ENCODE measurements at places on chromosomes 2 and 18.

GRCh38 chr2:102826904-102827303 is 65.1 kb downstream of the TMEM182 start:
- DNase-seq, result peak; percentile 41

- DNase-seq, result no peak
Measured at GRCh38 chr2:37894601-37895000, 30.5 kb upstream of the RMDN2 start.

- DNase-seq, result peak; percentile 78
Measured at GRCh38 chr2:97645112-97645694, 659 bp upstream of the COX5B start.

- DNase-seq, result no peak
Measured at GRCh38 chr18:8283891-8284585, 325.2 kb upstream of the RAB12 start.

GRCh38 chr18:66687635-66688034 is 83.7 kb upstream of the CDH19 start:
- no peak for DNase-seq

DNA sequence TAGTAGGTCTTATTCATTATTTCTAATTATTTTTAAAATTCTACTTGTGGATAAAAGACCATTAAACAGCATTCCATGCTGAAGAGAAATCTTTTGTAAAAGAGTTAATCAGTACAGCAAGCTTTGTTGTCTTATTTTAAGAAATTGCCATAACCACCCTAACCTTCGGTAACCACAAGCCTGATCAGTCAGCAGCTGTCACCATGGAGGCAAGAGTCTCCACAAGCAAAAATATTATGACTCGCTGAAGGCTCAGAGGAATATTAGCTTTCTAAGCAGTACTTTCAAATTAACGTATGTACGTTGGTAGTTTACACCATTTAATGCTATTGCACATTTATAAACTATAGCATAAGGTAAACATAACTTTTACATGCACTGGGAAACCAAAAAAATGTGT is 650.5 kb upstream of the LINC00305 start:
- DNase-seq, result no peak

- DNase-seq, result no peak
Measured at GRCh38 chr2:239264492-239264837, 136.4 kb downstream of the HDAC4 start.

- no peak for DNase-seq
Measured at GRCh38 chr2:117952701-117953100, 61.2 kb downstream of the CCDC93 start.

GRCh38 chr2:188884046-188884445 is 90.1 kb upstream of the COL3A1 start:
- DNase-seq, result no peak

- DNase-seq, result peak; percentile 11
Measured at GRCh38 chr2:62071126-62071598, 124.8 kb upstream of the B3GNT2 start.

- no peak for DNase-seq
Measured at GRCh38 chr2:150076281-150076680, 411.2 kb downstream of the RND3 start.

- no peak for DNase-seq
Measured at GRCh38 chr2:119304847-119305246, 61.8 kb downstream of the C2orf76 start.

DNA sequence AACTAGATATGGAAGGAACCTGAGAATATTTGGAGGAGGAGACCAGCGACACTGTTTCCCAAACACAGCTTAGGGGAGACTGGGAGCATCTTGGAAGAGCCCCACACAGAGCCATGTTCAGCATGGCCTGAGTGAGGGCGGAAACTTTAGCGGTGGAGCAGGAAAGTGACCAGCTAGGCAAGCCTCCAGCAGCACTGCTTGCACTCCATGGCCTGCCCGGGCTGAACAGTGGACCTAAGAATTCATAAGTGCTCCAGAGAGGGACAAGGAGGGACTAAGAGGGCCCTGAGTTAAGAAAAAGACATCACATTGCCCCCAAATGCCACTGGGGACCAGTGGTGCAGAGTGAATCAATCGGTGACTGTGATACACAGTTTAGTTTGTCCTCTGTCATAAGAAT is 566.4 kb downstream of the TNS1 start:
- no peak for DNase-seq

GRCh38 chr2:221572821-221573429 is 821 bp upstream of the EPHA4 start:
- DNase-seq, result no peak

DNA sequence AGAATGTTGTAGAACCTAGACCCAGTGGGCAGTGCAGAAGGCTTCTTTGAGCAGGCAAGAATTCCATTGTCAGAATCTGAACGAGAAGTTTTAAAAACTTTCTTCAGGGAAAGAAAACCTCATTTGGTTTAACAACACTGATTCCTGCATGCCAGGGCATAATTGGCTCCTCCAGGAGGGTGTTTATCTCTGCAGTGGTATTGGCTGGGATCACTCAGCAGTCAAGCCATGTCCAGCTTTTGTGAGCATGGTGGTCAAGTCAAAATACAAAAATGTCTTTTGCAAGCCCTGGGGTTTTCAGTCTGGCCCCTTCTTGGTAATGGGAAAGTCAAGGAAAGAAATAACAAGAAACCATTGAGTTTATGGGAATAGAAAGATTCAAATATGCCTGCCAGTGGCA is 28.3 kb downstream of the FHOD3 start:
- no peak for DNase-seq

- no peak for DNase-seq
Measured at GRCh38 chr18:52008736-52009135, 331.3 kb upstream of the DCC start.

GRCh38 chr2:162011706-162012564 is 62.1 kb downstream of the DPP4 start:
- DNase-seq, result no peak

DNA sequence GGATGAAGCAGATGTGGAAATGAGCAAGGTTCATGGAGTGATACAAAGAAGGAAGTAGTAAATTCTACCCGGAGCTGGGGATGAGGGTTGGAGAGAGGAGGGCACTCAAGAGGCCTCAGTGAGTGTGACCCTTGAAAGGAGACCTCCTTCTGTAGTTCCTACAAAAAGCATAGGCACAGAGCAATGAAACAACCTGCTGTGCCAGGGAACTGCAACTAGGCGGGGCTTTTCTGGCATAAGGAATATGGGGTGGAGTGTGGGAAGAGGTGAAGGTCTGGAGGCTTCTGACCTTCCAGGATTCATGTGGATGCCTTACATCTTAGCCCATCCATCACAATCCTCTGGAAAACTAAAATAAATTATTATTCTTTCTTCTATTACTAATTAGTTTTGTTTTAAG is 25.5 kb upstream of the PGAP1 start:
- no peak for DNase-seq

GRCh38 chr18:68742206-68742605 is 27.3 kb upstream of the TMX3 start:
- DNase-seq, result no peak

GRCh38 chr2:46167406-46167805 is 129.8 kb upstream of the EPAS1 start:
- no peak for DNase-seq

DNA sequence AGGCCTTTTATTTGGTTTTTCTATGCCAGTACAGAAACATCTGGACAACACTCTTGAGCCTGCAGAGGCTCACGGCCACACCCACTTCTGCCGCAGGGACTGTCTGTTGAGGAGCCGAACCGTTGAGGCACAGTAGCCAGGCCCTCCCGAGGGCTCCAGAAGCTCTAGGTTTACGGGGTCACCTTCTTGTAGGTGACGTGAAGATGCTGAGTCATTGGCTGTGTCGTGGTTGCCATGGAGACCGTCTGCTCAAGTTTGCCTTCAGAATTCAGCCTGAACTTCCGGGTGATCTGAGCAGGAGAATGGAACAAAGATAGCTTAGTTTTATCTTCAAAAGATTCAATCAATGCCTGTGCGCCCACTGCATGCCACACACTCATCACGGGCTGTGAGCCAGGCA is 25.9 kb downstream of the BOK start:
- no peak for DNase-seq

- DNase-seq, result no peak
Measured at GRCh38 chr2:199463708-199464605, 6.2 kb upstream of the SATB2 start.

GRCh38 chr18:56637711-56638231 is 621 bp downstream of the TXNL1 start:
- DNase-seq, result peak; percentile 63

GRCh38 chr2:109188496-109188890 is 59.5 kb downstream of the SH3RF3 start:
- no peak for DNase-seq

GRCh38 chr2:65032019-65032975 is 23.9 kb upstream of the CEP68 start:
- no peak for DNase-seq

- DNase-seq, result no peak
Measured at GRCh38 chr18:79741362-79741700, 56.4 kb upstream of the KCNG2 start.

GRCh38 chr2:67922080-67922785 is 140.6 kb downstream of the C1D start:
- no peak for DNase-seq

DNA sequence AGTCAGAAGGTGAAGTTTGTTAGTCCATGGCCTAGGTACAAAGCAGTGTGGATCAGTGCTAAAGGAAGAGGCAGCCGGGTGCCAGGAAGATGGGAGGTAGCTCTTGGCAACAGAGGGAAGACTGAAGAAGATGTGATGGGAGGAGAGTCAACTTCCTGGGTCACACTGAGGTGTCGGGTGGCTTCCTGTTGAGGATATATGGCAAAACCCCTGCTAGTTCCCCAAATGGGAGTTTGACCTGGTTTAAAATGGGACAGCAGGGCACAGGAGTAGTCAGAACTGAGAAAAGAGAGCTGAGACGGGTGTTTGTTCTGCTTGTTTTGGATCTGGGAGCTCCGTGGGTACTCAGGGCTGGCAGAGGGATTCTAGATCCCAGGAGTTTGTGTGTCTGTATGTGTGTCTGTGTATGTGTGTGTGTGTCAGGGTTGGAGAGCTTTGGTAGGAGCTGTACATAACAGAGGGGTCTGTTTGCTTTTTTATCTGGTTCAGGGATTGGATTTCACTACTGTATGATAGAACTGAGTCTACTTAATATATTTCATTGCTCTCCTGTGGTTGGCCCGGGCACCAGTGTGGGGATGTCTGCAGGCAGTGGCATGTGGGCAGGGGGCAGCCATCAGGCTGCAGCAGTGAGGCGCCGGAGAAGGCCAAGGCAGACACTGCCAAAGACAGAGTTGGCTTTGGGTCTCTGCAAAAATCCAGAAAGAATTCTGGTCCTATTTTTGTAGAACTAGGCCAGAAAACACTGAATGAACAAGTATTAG is 17.1 kb downstream of the MXD1 start:
- DNase-seq, result no peak

DNA sequence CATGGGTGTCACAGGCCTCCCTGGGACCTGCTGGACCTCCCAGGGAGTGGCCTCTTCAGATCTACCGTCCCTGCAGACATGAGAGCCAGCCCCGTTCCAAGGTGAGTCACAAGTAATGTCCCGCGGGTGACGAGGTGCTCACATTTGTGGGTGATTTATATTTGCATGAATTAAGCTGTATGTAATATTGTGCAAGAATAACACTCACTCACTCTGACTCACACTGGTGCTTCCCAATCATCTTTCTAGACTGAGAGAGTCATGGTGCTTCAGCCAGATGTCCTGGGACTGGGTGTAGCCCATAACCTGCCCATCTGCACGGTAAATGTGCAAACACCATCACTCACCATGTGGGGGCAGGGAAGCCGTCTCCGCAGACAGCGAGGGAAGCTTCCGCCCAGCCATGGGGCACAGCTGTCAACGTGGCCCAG is 347.5 kb upstream of the SALL3 start:
- no peak for DNase-seq

GRCh38 chr2:35116151-35116550 is 1239.4 kb upstream of the CRIM1 start:
- DNase-seq, result no peak

- peak; percentile 73 for DNase-seq
Measured at GRCh38 chr2:76953733-76954347, 568.3 kb downstream of the LRRTM4 start.

DNA sequence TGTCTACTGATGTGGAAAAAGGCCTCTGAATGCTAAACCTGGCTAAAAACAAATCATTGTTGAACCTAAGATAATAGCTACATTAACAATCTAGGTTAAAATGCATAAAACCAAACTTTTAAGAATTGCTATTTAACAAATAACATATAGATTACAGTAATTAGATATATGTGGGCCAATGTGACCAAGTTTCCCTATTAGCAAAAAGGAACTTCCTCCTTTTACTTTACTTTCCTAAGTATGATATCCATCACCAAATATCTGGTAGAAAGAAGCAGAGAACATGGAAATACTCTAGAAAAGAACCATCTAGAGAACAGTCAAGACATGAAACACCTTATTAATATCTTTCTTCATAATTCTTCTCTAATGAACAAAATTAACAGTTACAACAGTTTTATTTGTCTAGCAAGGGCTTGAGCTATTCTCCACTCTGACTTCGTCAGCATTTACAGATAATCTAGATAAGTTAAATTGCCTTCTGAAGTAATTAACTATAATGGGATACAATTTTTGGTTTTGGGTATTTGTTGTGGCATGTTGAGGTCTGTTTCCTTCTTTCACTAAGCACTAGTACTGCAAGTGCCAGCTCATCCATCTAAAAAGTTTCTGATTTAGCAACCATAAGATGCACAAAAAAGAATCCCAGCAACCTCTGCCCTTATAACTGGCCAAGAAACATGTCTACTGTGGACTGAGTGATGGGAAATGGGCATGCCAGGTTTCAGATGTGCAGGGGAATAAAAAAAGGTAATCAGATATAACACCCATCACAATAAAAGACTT is 53.3 kb downstream of the MEMO1 start:
- DNase-seq, result no peak

DNA sequence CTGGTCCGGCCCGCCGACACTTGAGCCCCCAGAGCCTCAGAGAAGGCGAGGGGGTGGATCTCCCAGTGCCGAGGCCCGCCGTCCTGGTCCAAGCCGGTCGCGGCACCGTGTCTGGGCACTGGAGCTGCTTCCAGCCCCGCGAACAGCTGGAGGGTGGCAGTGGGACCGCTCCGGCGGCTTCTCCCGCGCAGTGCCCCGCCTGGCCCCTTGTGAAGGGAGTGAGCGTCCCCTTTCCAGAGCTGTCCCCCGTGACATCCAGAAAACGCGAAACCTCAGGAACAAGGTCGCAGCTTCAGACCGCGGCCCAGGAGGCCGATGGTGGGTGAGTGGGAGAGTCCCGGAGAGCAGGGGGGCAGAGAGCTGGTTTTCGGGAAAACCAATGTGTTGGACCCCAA is 579 bp upstream of the EMX1 start:
- no peak for DNase-seq

- no peak for DNase-seq
Measured at GRCh38 chr2:43050866-43051265, 175.5 kb downstream of the ZFP36L2 start.
